ENCODE measurements at places on chromosomes 2 and 18. TPM values are rescaled to one million over a fixed set of nuclear protein-coding genes. Genes with fewer than 3 reads are reported as not detected.

The LRRC30 gene
- total RNA-seq, result not detected

The PLA2R1 gene
- total RNA-seq, result 30.9 TPM

The ALPI gene
- not detected for total RNA-seq

The MC5R gene
- 0.22 TPM for total RNA-seq

The CGREF1 gene
- total RNA-seq, result 22.7 TPM

The SDC1 gene
- total RNA-seq, result 4.7 TPM

The IL1R1 gene
- 12.6 TPM for total RNA-seq

The GALR1 gene
- total RNA-seq, result 3.2 TPM

The MYO3B gene
- total RNA-seq, result 0.61 TPM

The UGT1A5 gene
- not detected for total RNA-seq

The RBM44 gene
- 1.5 TPM for total RNA-seq

The AOX1 gene
- total RNA-seq, result 35.6 TPM

The CDK15 gene
- total RNA-seq, result 0.50 TPM

The COLEC11 gene
- 31.1 TPM for total RNA-seq

The GATA6 gene
- total RNA-seq, result 4.6 TPM

The VWC2L gene
- total RNA-seq, result 3.0 TPM

Data from spinal cord (tissue), 10 donors.